HepG2 (cell line): ENCODE measurements at places on chromosomes 4 and X. TPM values are rescaled to one million over a fixed set of nuclear protein-coding genes. Genes with fewer than 3 reads are reported as not detected.

BTC gene
- not detected in 2 replicates for total RNA-seq

SHROOM3 gene
- not detected in 2 replicates for total RNA-seq

PARM1 gene
- total RNA-seq = not detected in 2 replicates

- peak; percentile 38 for DNase-seq
- H3K27me3 ChIP-seq = no peaks in the 10 kb centered on the region
- peaks cover 29% of the 10 kb centered on the region for H3K4me1 ChIP-seq
- peaks cover 26% of the 10 kb centered on the region for H3K36me3 ChIP-seq
Measured at GRCh38 chr4:139728840-139729239, 63.2 kb downstream of the MGST2 start.

DNA sequence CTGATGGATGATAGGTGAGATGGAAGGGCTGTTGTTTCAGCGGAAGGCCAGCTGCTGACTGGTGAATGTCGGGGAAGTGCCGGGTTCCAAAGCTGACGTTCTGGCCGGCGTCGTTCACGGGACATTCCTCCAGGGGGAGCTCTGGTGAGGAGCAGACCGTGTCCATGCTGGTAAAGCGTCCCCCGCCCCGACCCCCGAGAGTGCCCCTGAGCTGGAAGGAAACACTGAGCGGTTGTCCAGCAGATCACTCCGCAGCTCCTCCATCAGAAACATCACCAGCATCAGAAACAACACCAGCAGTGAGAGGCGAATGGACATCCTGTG lies 18.6 kb upstream of the ADRA2C start:
- no peak overlapping the region for H3K27ac ChIP-seq
- peaks cover 13% of the 10 kb centered on the region for H3K4me1 ChIP-seq
- peaks cover 10% of the 10 kb centered on the region for H3K27me3 ChIP-seq
- H3K4me3 ChIP-seq = no peak overlapping the region
- H3K36me3 ChIP-seq = no peaks in the 10 kb centered on the region
- DNase-seq = no peak

DNA sequence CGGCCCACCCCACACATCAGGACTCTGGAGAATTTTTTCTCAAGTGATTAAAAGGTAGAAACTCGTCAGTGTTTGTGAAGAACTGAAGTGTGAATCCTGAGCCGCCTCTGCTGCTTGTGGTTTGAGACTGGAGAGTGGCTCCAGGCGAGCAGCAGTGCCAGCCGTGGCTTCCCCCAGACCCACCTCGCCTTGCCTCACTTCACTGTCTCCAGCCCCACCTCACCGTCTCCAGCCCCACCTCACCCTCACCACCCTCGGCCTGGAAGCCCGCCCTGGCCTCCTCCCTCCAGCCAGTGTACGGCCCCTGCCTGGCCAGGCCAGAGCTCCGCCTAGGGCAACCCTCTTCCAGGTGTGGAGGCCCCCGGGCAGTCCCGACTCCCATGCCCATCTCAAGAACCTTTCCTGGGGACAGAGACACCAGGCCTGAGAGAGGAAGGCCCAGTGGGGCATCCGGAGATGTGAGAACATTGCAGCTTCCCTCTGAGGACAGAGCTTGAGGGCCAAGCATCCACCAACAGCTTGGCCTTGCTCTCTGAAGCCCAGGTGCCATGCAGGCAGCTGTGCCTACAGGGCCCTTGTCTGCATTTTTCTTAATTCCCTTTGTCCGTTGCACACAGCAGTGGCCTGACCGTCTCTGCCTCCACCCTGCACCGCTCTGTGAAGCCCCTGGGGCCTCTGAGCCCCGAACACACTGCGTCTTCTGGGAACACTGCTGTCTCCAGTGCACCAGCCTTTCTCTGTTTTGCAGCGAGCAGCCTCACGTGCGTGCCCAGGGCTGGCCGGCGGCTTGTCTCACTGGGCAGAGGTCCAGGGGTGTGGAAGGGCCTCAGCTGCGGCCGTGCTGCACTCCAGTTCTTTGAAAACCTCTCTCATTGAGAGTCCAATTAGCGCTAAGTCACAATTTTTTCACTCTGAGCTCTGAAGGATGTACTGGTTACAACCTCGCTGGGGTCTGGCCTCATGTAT lies 13.8 kb downstream of the SH3BP2 start:
- H3K4me1 ChIP-seq = peaks cover 28% of the 10 kb centered on the region
- no peak overlapping the region for H3K27ac ChIP-seq
- no peak overlapping the region for H3K4me3 ChIP-seq
- peaks cover 3% of the 10 kb centered on the region; the same call in 1 of the 2 replicates for H3K36me3 ChIP-seq
- no peak for DNase-seq

GRCh38 chr4:188329521-188329920 lies 190.3 kb downstream of the TRIML1 start:
- H3K27me3 ChIP-seq = no peaks in the 10 kb centered on the region; the same call in 1 of the 2 replicates
- DNase-seq = peak; percentile 3
- no peak overlapping the region for H3K27ac ChIP-seq
- peaks cover 10% of the 10 kb centered on the region for H3K4me1 ChIP-seq

- no peak overlapping the region for H3K4me3 ChIP-seq
- no peaks in the 10 kb centered on the region for H3K4me1 ChIP-seq
- H3K27me3 ChIP-seq = no peaks in the 10 kb centered on the region
- H3K36me3 ChIP-seq = no peaks in the 10 kb centered on the region
Measured at GRCh38 chr4:68445111-68445510, 2.2 kb upstream of the TMPRSS11E start.

GRCh38 chr4:7032596-7032995 lies 10.6 kb upstream of the TADA2B start:
- peaks cover 51% of the 10 kb centered on the region for H3K4me1 ChIP-seq
- no peak overlapping the region for H3K27ac ChIP-seq
- peaks cover 13% of the 10 kb centered on the region for H3K36me3 ChIP-seq
- no peak overlapping the region for H3K4me3 ChIP-seq
- H3K27me3 ChIP-seq = no peaks in the 10 kb centered on the region

DNA sequence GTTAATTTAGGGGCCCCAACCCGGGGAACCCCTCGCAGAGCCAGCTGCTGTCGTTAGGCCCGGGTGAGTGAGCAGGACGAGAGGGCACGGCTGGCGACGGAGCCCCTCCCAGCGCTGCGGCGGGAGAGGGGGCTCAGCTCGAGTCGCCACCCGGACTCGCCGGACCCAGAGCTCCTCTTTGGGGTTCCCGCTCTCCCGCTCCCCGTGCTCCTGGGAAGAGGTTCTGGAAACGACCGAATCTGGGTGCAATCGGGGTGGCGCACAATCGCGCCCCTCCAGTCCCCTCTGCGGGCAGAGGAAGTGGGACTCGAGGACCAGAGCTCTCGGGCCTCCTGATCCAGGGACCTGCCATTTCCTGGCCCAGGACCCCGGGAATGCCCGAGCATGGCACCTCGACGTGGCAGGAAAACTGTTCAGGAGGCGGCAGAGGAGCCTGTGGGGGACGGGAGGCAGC lies 37.3 kb upstream of the ARAF start:
- no peak overlapping the region for H3K27ac ChIP-seq
- DNase-seq = no peak
- H3K27me3 ChIP-seq = no peaks in the 10 kb centered on the region
- H3K4me3 ChIP-seq = peak overlapping the region; percentile 34; the same call in 1 of the 2 replicates
- H3K4me1 ChIP-seq = no peaks in the 10 kb centered on the region
- H3K36me3 ChIP-seq = no peaks in the 10 kb centered on the region
